NCI-H69 (cell line): ENCODE measurements at places on chromosomes 13 and 19.
A peak's percentile ranks its signal among the peaks of the same experiment; 100 is the strongest.

DNA sequence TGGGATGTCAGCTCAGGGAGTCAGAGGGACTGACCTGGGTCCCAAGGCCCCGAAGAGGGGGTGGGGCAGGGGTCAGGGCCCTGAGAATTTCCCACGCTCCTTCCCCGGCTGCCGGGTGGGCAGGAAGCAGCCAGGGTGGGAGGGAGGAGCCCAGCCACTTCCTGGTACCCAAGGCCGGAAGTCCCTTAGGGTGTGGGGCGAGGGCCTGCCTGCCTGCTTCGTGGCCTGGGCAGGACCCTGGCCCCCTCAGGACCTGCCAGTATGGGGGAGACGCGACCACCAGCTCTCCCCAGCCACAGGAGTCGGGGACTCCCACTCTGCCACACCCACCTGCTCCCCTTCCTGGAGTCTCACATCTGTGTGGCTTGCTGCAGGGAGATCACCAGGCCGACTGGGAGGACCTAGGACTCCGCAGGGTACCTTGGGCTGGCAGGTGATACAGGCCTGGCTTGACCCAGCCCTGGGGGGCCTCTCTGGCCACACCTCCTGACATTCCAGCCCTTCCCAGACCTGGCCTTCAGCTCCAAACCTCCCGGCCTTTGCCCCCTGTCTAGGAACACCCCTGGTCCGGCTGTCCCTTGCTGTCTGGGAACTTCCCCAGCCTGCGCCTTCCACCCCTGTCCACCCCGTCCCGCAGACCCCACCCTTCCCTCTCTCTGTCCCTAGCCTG, 9.8 kb upstream of the CIRBP start:
- peak; percentile 71 for DNase-seq

DNA sequence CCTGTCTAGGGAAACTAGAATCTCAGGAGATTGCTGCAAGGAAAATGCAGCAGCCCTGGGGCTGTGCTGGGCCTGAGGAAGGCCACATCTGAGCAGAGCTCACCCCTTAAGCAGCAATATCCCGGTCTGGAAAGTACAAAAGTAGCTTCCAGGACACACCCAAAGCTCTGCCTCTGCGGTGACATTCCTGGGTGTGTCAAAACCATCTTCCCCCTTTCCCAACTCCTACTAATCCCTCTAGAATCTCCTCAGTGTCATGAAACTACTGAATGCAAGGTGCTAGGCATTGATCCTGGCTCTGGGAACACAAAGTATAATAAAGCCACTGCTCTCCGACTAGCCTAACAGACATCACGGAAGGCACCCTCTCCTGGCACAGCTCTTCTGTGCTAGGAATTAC, 5.0 kb downstream of the PBX4 start:
- no peak for DNase-seq

DNA sequence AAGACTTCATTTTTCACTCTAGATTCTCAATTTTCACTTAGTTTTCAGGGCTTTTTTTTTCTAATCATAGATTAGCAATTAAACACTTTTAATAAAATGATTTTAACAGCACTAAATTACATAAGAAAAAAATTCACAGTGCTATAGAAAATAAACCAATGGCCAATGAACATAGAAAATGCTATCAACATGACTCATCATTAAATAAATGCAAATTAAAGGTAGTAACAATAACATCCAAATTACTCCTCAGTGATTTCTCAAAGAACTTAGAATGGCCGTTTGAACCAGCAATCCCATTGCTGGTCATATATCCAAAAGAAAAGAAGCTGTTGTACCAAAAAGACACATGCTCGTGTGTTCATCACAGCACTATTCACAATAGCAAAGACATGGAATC, 1058.9 kb downstream of the UQCRFS1 start:
- no peak for DNase-seq

DNA sequence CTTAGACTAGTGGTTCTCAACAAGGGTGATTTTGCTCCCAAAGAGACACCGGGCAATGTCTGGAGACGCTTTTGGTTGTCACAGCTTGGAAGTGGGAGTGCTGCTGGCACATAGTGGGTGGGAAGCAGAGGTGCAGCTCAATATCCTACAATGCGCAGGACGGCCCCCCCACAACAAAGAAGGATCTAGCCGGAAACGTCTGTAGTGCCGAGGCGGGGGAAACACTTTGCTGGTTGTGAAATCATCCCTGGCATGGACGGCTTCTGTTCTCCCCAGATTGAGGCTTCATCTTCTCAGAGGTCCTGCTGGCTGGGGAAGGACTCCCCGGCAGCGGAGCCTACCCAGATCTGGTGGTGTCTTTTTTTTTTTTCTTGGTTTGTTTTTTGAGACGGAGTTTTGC, 13.4 kb upstream of the SYT5 start:
- no peak for DNase-seq

DNA sequence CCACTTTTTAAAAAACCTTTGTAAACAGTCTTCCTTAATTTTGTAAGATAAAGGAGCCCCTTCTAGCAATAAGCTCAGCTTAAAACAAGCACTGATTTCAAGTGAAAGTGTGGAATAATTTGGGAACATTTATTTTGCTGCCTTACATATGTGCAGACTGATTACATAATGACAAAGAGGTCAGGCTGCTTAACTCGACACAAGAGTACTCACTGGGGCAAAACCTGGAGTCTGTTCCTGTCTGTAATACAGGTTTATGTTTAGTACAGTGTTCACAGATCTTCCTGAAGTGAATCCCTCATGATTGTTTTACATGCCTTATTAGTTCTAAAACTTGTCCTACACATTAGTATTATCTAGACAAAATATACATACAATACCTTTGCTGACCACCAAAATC, 609.8 kb downstream of the LMO7 start:
- DNase-seq: peak; percentile 5

GRCh38 chr13:29693275-29693945, 97.9 kb upstream of the SLC7A1 start:
- no peak for DNase-seq

DNA sequence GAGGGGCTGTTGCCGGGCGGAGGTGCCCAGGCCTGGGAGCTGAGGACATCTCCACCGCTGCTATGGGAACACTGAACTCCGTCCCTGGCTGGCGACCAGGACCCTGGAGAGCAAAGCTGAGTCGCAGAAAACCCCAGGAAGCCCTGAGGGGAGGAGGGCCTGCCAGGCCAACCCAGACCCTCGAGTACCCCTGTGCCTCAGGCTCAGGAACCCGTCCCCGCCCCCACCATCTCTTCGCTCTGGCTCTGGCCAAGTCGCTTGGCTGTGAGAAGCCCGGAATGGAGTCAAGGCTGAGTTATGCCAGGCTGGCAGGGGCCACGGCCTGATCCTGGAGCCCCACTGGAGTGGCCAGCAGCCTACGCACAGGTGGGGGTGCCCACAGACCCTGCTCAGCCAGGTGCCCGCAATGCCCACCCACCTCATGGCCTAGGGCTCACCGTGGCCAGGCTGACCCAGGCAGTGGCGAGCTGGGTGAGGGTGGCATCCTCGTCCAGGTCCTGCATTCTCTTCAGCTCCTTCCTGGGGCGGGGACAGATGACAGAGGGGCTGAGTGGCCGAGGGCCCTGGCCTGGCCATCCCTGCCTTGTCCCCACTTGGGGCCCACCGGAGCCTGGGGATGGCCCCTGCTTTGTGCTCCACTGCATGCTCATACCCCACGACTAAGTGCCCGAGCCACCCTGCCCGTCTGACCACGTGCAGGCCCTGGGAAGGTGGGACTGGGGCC, 8.5 kb upstream of the CERS1 start:
- DNase-seq: no peak
